ENCODE measurements at places on chromosomes 5 and 9.

- DNase-seq: no peak
Measured at GRCh38 chr5:120122703-120123102, 341.4 kb upstream of the PRR16 start.

DNA sequence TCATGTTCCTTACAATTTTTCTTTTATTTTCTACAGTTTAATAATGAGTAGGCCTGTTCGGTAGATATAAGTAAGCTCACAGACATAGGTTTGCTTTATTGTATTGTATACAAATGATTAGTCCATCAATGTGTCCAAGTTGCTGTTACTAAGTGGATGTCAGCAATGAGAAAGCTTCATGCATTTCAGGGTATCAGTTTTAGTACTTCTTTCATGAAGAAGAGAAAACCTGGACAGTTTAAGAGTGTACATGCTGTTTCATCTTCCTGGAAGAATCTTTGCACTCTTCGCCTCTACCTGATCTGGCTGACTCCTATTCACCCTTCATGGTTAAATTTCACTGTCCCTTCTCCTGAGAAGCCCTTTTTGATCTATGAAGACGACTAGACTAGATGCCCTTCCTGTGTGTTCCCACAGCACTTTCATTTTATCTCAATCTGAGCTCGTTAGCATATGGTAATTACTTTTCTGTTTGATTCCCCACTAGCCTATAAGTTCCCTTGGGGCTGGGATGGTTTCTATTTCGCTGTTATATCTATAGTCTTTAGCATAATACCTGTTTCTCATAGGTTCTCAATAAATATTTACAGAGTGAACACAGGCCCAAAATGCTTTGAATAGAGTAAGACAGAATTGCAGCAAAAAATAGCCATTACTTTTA, 70.7 kb downstream of the CETN3 start:
- DNase-seq: no peak

- DNase-seq: no peak
Measured at GRCh38 chr9:18976221-18976708, 56.7 kb downstream of the SAXO1 start.

- DNase-seq: no peak
Measured at GRCh38 chr5:91383956-91384300, 811 bp upstream of the ARRDC3 start.

GRCh38 chr5:62371409-62371808, 32.3 kb downstream of the DIMT1 start:
- no peak for DNase-seq

GRCh38 chr5:117131048-117131679, 556.5 kb upstream of the SEMA6A start:
- DNase-seq: no peak

GRCh38 chr5:6454628-6455053, 6.0 kb downstream of the UBE2QL1 start:
- no peak for DNase-seq

DNA sequence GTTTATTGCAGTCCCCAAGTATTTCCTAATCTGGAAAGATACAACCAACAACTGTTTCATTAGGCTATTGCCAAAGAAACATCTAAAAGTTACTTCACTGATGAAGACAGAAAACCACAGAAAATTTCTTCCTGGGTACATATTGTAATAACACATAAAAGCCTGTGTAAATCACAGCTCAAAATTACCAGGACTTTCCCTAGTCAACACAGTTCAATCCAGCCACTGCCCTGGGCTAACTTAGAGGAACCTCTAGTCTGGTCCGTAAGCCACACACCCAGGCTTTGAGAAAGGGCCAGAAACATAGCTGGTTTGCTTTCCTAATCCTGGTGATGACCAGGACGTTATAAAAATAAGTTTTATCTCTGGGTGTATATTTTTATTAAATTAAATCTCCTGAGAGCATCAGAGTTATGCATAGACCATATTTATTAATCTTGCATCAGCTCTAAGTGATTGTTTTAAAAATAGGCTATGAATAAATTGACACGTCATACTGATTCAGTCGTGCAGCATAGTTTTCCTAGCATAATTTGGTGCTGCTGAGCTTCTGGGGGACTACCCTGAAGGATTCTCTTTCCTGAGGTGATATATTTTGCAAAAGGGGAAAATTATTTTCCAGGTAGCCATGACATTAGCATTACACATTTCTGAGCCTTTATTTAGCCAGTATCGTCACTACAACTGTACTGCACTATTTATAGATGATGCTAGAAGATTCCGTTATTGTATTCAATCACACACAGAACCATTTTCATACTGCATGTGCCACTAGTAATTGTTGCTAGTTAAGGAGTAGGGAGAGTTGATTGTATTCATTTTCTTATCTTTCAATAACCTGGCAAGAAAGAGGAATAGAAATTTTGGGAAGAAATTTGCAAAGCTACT, 12.6 kb upstream of the MUSK start:
- no peak for DNase-seq

GRCh38 chr5:124371111-124371706, 375.2 kb downstream of the ZNF608 start:
- DNase-seq: no peak

DNA sequence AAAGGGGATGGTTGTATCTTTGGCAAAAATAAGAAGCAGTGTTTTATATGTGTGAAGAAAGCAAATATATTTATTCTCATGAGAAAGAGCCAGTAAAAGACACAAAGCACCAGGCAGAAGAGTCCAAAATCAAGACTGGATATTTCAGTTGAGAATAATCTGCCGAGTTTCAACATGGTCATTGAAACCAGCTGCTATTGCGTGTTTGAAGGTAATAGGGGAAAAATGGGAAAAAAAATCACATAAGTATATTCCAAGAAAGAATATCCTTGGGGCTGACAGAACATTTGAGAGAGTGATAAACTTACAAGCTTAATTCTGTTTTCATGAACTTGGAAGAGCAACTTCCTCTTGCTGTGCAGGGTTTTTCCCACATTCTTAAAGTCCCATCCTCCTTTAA, 79.9 kb downstream of the ISOC1 start:
- no peak for DNase-seq

DNA sequence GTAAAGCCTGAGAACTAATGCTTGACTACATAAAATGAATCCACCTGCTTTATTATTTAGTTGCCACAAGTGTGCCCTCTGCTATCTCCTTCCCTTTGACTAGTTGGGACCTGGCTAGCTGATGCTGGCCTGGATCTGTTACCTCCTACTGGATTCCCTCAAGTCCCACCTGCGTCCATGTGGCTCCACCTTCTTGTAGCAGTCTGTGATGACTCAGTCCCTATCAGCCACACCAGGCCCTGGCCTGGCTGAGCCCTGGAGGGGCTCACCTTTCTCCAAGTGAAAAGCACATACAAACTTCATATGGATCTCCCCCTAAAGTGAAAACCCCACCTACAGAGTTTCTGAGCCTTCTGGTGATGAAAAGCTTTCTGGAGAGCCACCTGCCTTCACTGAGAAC, 611.4 kb downstream of the SEMA5A start:
- DNase-seq: no peak

GRCh38 chr9:4796988-4797853, 4.5 kb downstream of the RCL1 start:
- no peak for DNase-seq

DNA sequence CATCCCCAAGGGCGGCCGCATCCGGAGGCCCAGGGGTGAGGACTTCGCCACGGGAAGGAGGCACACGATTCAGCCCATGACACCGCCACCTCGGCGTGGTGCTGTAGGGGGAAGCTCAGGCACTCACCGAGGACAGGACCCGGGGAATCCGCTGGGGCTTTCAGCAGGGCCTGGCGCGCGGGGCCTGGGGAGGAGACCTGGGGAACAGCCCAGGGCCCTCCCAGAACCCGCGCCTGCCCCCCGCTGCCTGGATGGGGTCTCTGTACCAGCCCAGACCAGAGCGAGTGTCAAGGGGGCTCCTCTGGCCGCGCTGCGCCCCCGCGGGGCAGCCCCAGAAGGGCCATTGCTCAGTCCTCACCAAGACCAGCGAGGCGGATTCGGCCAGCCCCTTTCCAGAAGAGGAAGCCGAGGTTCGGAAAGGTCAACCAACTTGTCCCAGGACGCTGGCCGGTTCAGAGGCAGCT, 12.8 kb downstream of the COL23A1 start:
- no peak for DNase-seq

- no peak for DNase-seq
Measured at GRCh38 chr5:61167382-61167781, 5.1 kb upstream of the SMIM15 start.

DNA sequence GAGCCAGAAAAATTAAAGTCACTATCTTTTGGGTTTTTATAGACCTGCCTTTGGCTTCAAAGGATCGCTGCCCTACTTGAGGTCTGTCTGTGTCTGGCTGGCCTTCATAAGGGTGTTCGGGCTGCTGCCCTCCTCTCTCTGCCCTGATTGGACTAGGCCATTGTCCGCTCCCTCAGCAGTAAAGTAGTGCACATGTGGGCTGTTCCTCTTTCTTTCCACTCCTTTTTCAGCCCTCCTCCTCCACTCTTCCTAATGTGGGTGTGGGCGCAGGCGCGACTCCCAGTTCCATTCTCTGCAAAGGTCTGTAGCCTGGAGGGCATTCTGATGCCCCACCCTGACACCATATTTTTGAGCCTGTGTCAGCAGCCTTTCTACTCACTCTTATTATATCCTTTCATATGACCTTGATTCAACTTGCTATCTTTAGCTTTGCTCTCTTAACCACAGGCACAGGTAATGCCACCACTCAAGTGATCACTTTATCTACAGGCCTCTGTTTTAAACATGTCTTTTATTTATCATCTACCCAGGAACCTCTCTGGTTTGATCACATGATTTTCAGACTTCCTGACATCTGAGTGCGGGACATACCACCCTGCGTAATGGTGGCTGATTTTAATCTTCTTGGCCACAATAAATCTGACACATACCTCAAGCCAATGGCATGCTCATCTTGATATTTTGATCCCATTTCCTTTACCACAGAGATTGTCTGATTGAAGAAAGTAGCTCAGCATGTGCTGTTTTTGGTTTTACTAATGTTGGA, 144.5 kb downstream of the AOPEP start:
- DNase-seq: no peak

DNA sequence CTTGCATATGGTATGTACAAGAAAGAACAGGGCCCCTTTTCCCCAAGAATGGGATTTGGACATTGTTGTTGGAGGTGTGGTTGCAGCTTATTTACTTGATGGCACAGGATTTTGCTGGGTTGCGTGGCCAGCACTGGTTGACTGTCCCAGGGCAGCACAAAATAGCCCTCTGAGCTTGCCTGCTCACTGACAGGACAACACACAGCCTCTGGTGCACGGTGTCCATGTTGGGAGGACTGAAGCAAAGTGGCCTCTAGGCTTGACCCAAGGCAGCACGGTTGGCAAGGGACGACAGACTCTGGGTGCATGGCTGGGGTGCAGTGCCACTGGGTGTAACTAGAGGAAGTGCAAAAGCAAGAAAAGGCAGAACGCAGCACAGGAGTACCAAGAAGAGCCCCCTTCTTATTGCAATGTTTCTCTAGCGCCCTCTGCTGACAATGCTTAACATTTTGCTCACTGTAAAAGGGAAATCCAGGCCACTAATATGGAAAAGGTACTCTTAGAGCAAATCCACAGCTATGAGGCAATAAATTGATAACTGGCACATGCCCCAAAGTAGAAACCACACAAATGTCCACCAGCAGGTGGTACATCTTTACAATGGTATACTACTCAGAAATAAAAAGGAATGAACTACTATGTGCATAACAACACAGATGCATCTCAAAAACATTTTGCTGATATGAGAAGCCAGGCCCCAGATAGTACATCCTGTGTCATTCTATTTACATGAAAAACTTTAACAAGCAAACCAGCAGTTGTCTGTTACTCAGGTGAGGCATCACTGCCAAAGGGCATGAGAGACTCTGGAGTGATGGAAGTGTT, 47.4 kb upstream of the BARX1 start:
- no peak for DNase-seq

- no peak for DNase-seq
Measured at GRCh38 chr9:136004219-136004618, 43.0 kb upstream of the UBAC1 start.

Measured in stimulated activated CD4-positive, alpha-beta T cell treated with anti-CD3 and anti-CD28 coated beads, Interleukin-15, amount 100 ng/mL, for 1 hour (primary cell).